ENCODE measurements at places on chromosomes 16 and 17.

- DNase-seq: no peak
Measured at GRCh38 chr17:18919963-18920362, 32.0 kb upstream of the SLC5A10 start.

DNA sequence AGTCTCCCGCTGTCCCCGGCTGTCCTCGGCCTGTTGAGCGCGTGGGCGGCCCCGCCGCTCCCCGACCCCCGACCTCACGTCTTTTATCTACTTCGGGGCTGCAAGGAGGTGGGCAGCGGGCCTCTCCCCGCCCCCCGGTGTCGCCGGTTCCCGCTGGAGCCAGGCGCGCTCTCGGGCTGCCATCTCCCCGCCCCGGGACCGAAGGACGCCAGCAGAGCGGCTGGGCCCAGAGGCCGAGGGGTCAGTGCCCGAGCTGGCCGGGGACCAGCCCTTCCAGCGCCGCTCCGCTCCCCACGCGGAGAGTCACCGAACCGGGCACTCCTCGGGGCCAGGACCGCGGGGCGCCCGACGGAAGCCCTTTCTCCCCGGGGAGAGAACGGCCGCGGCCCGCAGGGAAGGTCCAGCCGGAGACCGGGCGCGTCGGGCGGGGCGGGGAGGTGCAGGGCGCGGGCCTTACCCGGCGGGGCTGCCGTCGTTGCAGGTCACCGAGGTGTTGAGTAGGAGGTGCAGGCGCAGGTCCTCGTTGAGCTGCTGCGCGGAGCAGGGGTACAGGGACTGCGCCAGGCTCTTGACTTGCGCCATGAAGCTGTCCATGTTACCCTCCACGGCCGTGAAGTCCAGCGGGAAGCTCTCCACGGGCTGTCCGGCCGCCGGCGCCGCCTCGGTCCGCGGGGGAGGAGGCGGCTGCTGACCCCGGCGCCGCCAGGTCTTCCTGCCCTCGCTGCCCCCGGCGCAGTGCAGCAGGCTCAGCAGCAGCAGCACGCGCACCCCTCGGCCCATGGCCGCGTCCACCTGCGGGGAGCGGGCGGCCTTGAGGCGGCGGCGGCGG is 643 bp downstream of the NOTUM start:
- no peak for DNase-seq

DNA sequence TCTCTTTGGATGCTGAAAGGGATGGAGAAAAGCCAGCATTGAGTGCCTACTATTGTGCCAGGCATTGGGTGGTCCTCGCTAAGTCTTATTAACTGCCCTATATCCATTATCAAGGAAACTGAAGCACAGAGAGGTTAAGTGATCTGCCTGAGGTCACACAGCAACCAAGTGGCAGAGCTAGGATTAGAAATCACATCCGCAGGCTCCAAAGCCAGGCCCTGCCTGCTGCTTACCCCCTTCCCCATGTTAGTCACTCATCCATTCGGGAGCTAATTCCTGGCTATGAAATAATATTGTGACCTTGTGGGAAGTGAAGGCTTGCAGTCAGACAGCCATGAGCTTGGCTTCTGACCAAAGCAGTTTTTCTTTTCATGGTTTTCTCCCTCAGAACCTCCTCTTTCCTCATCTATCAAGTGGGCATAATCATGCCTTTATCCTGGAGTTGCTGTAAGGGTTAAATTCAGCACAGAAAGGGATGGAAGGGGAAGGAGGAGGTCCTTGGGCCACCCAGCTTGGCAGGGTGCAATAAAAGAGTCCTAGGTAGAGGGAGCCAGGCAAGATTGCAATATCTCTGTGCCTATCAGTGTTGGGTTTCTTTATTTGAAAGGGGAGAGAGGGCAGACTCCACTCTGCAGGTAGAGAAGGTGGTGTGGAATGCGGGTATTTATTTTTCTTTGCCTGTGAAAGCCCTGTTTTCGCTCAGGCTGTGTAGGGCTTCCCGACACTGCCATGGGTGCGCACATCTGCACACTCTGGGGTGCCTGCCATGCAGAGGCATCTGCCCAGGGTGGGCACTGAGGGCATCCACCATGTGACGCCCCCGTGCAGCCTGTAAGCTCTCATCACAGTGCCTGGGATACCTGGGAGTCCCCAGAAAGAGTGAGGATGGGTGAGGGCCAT is 11.3 kb downstream of the RAI1 start:
- DNase-seq: no peak

- DNase-seq: no peak
Measured at GRCh38 chr16:79310710-79311109, 289.8 kb downstream of the MAF start.

- DNase-seq: no peak
Measured at GRCh38 chr17:42018339-42018738, 1.1 kb upstream of the DNAJC7 start.

Measured in stimulated activated CD4-positive, alpha-beta T cell treated with anti-CD3 and anti-CD28 coated beads, TNF-alpha, amount 100 ng/mL, for 1 hour (primary cell).